ENCODE measurements at places on chromosomes 7 and 10.

DNA sequence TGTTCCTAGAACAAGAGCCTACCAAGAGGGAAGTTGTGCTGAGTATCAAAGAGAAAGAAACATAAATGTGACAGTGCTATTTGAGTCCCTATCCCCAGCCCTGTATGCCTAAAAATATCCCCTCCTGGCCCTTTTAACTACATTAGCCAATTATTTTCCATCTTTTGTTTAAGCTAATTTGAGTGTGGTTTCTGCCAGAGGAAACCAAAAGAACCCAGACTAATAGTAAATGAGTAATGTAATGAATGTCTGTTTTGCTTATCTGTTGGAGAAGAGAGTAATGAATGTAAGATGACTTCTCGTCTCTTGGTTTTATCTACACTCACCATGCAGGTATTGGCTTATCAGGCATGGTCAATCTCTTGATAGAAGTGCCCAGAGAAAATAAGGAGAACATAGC is 134.4 kb upstream of the CDK1 start:
- DNase-seq: no peak

DNA sequence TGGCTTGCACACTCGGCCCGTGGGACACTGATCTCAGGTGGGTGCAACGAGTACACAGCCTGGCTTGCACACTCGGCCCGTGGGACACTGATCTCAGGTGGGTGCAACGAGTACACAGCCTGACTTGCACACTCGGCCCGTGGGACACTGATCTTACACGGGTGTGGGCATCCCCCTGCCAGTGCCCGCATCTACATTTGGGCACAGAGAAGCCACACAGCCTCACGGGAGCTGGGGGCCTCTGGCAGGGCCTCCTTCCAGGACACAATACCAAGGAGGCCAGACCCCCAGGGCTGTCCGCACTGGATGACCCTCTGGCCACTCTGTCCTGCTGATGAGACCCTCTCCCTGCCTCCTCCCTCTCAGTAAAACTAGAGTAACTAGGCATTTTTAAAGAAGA is 330.5 kb downstream of the DNAJB6 start:
- no peak for DNase-seq

DNA sequence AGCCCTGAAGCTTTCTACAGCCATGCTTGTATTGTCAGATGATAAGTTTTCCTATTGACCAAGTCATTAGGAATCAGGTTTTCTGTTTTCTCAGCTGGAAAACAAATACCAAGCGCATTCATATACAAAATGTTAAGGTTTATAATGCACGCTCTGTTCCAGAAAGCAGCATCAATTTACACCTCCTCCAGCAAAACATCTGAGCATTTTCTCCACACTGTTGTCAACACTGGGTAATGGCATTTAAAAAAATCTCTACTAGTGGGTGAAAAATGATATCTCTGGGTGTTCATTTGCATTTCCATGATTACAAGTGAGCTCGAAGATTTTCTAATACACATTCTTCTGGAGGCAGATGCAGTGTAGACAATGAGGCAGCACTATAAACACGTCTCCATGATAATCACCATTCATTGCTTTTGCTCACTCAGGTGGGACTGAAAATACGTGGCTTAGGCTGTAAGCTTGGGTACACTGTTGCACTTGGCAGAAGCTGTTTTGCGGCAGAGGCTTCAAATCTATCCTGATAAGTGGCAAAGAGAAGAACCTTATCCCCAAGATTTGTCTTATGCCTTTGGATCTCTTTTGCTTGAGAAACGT is 114.8 kb upstream of the PLPP4 start:
- DNase-seq: no peak

- no peak for DNase-seq
These were observed 266.6 kb downstream of the DGKB start for GRCh38 chr7:14635955-14636354.

DNA sequence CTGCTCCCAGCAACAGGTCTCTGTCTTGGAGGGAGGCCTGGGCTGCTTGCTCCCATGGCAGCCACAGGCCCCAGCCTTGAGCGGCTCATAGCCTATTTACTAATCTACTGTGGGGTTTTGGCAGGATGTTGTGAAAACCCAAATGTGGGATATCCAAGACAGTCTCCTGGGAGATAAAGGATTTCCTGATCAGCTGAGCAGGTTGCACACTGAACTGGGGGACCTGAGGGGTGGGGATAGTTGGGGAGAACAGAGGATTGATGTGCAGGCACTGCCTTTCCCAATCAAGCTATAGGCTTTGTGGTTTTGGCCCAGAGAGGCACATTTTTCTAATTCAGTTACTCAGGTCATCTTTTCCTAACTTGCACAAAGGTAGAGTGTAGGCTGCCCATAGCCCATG is 92.6 kb downstream of the SH2D4B start:
- no peak for DNase-seq

DNA sequence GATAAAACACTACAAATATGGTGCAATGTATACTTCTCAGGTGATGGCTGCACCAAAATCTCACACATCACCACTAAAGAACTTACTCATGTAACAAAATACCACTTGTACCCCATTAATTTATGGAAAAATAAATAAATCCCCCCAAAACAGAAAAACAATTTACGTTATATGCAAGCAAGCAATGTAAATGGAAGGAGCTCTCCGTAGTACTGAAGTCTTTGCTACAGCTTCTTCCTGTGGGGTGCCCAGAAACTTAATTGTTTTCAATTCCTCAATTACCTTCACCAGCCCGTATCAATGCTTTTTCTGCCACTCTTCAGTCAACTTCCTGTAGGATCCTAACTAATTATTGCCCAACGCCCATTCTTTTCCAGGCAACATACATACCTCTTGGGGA is 138.1 kb downstream of the RELN start:
- peak; percentile 4 for DNase-seq

DNA sequence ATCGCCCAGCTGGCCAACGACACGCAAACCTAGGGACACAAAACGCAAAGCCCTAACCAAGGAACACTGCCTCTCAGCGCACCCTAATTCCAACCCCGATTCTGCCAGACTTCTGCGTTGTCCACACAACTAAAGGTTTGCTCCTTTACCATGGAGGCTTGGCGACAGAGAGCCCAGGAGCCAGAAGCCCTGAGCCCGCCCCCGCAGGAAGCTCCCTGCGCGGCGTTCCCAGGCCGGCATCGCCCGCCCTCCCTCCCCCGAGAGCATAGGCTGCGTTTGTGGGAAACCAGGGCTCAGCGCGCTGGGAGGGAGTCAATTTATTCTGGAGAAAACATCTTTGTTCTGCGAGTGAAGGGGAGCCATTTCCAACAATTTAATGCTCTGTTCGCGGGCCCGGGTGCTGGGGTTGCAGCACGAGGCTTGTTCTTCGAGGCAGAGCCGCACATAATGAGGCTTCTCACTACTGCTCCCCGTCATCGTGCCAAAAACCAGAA is 103.9 kb downstream of the GRID1 start:
- DNase-seq: no peak

DNA sequence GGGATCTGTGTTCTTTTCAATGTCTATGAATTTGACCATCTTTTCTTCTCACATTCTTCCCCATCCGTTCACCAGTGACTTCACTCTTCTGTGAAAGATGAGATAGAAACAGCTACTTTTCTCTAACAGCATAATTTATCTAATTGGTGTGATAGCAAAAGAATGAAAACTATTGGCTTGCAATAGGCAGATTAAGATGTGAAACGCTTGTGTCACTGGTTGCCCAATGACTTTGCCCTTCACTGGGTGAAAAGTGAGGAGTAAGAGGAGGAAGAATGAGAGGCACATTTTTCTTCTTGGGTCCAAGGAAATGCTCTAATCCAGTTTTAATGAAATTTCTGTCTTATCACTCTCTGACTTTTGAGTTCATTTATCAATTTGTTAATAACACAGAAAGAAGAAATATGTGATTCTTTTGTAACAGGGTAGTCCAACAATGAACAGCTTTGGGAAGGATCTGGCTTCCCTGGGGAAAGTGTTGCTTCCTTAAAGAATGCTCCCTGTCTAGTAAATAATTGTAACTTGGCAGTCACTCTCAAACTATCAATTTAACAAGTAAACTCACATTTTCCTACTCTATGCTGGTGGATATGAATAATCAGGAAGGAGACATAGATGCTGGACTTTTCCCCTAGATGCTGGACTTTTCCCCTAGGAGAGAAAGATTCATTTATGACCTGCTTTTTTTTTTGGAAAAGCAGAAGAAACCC is 35.1 kb downstream of the BET1 start:
- DNase-seq: no peak

DNA sequence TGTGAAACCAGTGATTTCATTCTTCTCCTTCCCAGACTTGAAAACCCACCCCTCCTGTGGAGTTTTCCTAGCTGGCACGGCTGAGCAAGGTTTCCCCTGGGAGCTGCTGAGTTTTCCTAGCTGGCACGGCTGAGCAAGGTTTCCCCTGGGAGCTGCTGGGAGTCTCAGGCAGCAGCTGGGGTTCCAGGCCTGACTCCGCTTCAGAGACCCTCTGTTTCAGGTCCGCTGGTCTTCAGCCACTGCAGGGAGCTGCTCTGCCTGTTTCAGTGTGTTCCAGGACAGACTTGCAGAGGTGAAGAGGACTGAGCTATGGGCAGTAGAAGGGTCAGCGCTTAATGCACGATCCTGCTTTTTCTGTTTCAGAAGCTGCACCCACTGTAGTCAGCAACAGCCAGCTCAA is 104.9 kb downstream of the XRCC2 start:
- no peak for DNase-seq

DNA sequence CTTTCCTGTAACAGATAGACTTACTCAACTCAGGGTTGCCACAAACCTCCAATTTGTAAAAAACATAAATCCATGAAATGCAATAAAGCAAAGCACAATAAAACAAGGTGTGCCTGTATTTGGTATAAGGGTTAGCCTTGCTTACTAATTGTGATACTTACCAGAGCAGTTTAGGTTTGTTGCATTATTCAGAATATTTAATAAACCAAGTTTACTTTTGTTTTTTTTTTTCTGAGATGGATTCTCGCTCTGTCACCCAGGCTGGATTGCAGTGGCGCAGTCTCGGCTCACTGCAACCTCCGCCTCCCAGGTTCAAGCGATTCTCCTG is 79.6 kb downstream of the SEC61G start:
- no peak for DNase-seq

DNA sequence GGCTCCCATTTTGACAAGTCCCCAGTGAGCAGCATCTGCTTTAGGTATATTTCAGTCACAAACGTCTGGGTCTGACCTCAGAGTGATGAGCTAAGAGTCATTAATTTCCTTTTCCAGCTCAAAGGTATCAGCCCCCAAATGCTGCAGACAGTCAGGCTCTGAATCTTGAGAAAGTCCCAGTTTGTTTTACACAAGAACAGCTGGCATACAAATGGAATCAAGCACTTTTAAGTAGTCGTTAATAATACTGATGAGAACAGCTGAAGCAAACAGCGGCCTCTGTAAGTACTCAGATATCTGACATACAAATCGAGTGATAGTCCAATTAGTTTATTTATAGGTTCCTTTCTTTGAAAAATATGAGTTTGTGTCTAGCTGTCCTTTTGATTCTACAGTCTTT is 49.4 kb upstream of the MSRB2 start:
- no peak for DNase-seq

DNA sequence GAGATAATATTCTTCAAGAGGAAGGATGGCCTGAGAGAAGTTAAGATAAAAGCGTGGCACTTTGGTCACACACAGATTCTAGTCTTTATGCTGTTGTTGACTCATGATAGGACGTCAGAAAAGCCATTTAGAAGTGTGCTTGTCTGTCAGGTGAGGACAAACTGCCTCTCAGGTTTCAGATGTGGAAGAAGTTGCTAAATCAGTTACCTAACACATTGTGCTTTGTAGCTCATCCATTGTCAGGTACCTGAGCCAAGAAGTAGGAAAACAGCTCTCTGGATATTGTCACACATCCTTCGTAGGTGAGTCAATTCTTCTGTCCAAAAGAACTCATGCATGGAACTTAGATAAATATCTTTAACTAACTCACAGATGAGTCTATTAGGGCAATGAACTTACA is 49.5 kb upstream of the PHYHIPL start:
- DNase-seq: no peak

Data from GM10248 (cell line).